ENCODE measurements at places on chromosomes 7 and 10.

- DNase-seq = no peak
These were observed 2.5 kb downstream of the HOXA13 start for GRCh38 chr7:27197137-27198042.

GRCh38 chr7:49088017-49088416, 163.7 kb downstream of the CDC14C start:
- no peak for DNase-seq

GRCh38 chr7:130886438-130887135, 152.6 kb upstream of the KLF14 start:
- no peak for DNase-seq

DNA sequence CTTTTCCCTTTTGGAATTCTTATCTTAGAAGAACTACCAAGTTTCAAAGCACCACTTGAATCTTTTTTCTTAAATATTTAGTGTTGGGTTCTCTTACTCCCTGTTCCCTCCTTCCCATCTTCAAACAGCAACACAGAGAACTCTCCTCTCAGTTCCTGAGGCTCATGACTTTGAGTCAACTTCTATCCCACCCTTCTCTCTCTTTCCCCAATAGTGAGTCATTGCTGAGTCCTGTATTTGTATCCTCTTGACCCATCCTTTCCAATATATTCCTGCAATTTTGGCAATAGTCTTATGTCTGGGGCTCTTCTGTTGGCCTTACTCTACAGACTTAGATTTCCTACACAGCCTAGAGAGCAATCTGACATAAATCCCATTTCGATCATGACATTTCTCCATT, 20.8 kb upstream of the JCAD start:
- DNase-seq = no peak

DNA sequence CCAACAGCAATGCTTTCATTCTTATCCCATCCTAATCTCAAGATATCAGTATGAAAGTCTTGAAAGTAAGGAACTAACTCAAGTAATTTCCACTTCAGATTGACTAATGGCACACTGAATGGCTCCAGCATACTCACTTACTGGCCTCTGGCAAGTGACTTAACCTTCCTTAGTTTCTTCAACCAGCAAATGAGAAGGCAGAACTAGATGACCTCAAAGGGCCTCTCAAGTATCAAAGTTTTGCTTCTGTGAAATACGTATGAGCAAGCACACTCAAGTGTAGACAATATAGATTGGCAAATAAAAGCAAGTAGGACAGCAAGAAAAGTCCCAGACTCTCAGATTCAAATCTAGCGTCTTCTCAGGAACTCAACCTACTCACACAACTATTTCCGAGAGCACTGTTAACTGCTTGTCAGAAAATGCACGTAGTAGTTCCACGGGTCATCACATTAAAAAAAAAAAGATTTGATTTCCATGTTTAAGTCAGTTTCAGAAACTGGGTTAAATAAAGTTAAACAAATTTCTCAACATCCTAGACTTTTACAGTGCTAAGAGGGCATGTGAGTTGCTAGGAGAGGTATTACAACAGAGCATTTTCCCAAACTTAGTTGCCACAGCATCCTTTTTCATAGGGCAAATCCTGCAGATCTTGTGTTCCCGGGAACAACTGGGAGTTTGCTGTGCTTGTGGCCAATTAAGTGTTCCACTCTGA, 276.9 kb upstream of the KLF14 start:
- DNase-seq = no peak

- no peak for DNase-seq
These were observed 1.2 kb downstream of the CASD1 start for GRCh38 chr7:94510582-94511496.

GRCh38 chr10:19811540-19811939, 4.7 kb upstream of the PLXDC2 start:
- DNase-seq = no peak

DNA sequence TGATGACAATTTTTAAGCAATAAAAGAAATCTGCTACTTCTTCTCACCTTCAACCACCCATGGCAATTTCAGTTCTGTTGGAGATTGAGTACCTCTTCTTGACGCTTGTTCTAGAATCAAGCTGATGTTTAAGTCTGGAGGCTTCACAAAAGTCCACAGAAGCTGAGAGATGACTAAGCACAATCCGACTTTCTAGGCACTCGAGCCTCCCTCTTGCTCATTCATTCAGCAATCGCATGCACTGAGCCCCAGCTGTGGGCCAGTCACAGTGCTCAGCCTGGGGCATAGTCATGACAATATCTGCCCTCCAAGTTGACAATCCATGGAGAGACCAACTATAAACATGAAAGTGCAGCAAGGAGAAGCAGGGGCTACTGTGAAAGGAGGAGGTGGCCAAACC, 103.2 kb downstream of the IPMK start:
- DNase-seq = no peak

DNA sequence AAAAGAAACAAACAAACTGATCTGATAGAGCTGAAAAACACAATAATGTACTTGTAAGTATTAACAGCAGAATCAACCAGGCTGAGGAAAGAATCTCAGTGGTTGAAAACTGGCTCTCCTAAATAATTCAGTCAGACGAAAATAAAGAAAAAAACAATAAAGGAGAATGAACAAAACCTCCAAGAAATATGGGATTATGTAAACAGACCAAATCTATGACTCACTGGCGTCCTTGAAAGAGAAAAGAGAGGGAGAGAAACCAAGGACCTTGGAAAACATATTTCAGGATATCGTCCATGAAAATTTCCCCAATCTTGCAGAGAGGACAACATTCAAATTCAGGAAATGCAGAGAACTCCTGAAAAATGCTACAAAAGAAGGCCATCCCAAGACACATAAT, 62.9 kb downstream of the FBXL13 start:
- no peak for DNase-seq

- DNase-seq = no peak
These were observed 98.7 kb downstream of the NOC3L start for GRCh38 chr10:94264085-94264484.

DNA sequence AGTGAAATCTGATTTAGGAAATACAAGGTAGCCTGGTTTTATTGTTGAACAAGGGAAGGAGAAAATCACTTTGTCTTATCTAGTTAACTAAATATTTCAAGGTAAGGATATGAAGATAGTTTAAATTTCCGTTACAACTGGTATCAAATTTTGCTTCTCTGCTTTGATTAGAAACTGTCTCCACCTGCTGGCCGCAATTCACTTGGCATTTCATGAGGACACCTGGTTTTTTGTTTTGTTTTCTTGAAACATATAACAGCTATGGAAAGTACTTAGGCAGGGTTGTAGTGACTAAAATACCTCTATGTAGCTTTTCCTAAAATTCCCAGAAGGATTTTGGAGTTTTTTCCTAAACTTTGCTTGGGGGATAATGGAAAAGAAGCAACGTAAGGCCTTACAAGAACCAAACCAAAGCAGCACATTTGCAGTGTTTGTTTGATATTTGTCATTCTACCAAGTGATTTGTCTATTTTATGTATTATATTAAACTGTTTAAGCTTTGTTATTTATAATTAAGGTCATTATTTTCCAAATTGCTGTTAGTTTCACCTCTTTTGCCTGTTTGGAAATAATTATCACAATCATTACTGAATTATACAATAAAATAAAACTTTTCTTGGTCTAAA, 73.6 kb downstream of the AHCYL2 start:
- no peak for DNase-seq

GRCh38 chr10:70952401-70952800, 64.0 kb upstream of the PCBD1 start:
- DNase-seq = no peak

DNA sequence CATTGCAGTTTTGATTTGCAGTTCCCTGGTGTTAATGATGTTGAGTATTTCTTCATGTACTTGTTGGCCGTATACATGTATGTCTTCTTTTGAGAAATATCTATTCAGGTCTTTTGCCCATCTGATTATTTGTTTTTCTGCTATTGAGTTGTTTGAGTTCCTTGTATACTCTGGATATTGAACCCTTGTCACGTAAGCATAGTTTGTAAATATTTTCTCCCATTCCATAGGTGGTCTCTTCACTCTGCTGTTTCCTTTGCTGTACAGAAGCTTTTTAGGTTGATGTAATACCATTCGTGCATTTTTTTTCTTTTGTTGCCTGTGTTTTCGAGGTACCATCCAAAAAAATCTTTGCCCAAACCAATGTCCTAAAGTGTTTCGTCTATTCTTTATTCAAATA, 43.6 kb upstream of the LRRC17 start:
- no peak for DNase-seq

DNA sequence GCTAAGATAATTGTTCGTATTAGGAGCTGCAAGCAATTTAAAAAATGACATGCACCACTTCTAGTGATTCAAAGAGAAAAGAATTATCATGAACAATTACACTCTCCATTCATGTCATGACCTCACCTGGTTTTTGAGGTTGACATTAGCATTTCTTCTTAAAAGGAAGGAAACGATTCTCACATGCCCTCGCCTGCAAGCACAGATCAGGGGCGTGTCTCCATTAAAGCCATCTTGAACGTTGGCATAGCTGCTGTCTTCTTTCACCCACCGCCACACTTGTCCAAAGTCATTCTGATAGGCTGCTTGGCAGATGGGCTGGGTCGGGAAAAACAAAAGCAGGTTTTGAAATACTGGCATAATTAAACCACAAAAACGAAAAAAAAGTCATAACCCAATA, 19.9 kb downstream of the ANKRD22 start:
- no peak for DNase-seq

DNA sequence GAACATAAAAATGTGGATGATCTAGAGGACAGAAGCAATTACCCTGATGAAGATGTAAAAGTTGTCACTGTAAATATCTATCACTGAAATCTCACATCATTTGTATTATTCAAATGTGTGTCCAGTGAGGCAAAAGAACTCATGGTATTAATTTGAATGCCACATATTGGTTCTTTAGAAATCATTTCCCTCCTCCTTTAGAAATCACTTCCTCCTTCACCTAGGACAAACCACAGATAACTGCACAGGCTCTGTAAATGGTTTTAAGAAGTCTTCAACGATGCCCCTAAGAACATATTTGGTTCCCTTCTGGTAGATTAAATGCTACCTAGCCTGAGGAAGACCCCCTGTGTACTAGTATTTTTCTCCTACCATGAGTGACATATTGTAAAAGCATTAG, 33.1 kb upstream of the ZNF518A start:
- no peak for DNase-seq

GRCh38 chr7:18292584-18292983, 203.0 kb upstream of the HDAC9 start:
- no peak for DNase-seq

- no peak for DNase-seq
These were observed 79.3 kb upstream of the MEOX2 start for GRCh38 chr7:15765753-15766152.

DNA sequence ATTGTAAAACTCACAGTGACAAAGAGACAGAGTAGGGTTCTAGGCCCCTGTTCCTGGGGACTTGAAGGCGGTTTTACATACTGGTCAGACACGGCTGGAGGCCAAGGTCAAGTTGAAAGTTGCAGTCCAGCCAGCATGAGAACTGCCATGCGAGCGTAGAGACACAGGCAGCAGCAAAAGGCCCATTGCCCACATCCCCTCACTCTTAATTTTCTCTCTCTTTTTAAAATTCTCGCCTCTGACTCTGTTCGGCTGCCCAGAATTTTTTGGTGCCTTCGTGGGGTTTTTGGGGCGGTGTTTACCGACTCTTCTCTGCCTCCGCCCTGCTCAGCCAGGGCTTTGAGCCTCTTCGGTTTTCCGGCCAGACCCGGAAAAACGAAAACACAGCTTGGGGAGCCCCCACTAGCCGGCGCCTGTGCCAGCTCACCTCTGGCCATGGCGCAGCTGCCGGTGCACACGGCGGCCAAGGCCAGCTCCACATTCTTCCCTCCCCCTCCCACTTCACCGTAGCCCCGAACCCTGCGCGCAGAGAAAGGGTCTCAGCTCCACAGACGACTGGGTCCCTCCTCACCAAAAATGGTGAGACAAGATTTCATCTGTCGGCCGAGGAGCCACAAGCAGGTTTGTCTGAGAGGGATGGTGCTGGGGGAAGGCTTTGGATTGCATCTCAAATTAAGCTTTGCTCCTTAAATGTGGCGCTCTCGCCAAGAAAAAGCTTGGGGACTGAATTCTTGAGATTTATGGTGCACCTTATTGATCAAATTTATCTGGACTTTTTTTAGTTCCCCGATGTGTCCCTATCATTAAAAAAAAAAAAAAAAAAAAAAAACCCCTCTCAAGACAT, 2.3 kb upstream of the HOXA13 start:
- DNase-seq = no peak

GRCh38 chr7:106016331-106016730, 53.3 kb downstream of the CDHR3 start:
- no peak for DNase-seq

GRCh38 chr7:116261904-116262303, 51.6 kb downstream of the TES start:
- no peak for DNase-seq

DNA sequence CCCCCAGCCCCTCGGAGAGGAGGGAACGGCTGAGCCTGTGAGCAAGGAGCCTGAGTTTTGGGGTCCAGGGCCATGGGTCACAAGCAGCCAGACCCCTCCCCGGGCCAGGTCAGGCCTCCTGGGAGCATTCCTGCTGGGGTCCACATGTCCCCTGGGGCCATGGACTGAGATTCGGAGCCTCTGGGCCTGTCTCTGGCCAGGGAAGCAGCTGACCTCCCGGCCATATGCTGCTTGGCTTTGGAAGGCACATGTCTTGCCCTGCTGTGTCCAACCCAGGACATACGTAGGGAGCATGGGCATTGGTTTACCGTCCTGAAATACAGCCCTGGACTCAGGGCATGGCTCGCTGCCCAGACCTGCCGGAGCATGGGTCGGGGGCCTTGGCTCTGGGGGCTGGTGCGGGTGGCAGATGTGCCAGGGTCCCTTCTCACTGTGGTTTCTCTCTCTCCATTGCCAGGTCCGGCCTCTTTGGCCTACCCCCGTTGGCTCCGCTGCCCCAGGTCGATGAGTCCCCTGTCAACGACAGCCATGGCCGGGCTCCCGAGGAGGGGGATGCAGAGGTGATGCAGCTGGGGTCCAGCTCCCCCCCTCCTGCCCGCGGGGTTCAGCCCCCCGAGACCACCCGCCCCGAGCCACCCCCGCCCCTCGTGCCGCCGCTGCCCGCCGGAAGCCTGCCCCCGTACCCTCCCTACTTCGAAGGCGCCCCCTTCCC, 7.3 kb downstream of the PWWP2B start:
- DNase-seq = no peak

DNA sequence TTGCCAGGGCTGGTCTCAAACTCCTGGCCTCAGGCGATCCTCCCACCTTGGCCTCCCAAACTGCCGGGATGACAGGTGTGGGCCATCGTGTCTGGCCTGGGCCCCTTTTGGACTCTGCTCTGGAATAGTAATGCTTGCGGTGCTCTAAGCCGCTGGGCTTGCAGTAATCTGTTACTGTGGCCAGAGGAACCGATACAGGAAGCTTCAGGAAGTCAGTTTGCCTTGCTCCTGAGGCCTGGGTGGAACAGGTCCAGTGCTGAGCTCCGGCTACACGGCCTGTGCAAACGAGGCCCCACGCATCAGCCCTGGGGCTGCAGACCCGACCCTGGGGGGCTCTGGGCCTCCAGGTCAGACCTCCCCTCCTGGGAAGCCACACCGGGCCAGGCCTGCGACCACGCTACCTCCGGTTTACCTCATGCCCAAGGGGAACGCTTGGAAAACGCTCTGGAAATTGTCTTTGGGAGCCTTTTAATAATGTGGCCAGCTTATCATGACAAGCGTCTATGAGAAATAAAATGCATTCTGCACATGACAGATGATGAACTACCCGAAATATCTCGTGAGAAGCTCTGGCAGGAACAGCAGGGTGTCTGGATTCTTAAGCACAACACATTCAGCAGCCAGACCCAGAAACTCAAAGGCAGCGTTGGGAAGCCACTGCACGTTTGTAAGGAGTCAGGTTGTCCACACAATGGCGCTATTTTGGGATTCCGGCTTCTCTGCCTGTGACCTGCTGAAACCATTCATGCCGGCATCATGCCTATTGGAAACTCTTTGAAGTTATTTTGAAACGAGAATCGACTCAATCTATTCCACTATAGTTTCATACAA, 10.1 kb upstream of the ADAP1 start:
- DNase-seq = no peak

All from AG04449 (cell line).